Stimulated activated CD4-positive, alpha-beta T cell treated with anti-CD3 and anti-CD28 coated beads, Interleukin-4, amount 100 ng/mL, for 1 hour (primary cell): ENCODE measurements at places on chromosomes 6 and 20.

- no peak for DNase-seq
These were observed 20.4 kb downstream of the ZC3H12D start for GRCh38 chr6:149464411-149464810.

DNA sequence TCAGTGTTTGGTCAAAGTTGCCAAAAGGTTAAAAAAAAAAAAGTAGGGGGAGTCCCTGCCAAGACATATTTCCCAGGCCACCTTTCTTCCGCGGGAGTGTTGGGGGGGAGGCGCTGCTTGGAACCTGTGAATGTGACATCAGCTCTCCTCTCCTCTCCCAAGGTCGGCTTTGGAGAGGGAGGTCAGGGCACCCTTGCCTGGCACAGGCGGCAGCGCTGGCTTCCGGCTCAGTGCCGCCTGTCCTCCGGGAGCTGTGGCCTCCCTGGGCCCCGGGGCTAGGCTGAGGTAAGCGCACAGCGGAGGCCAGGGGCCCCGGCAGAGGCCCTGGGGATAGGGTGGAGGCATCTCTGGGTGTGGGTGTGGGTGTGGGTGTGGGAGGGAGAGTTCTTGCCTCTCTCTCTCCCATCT, 1.9 kb upstream of the EDN1 start:
- DNase-seq = no peak

DNA sequence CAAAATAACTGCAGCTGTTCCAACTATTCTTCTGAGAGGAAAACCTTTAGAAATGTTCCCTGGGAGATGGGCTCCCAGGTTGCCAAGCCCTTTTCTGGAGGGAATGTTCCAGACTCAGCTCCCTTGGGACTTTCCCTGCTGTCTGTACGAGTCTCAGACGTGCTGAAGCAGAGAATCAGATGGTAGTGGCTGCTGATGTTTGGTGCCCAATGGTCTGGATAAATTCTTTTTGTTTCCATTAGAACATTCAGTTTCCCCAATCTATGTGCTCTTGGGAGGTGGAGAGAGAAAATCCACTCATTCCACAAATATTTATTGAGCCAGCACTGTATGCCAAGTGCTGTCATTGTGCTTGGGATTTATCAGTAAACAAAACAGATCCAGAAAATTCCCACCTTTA, 40.0 kb downstream of the SNHG17 start:
- no peak for DNase-seq

GRCh38 chr6:154127657-154128056, 88.6 kb downstream of the OPRM1 start:
- DNase-seq = no peak

DNA sequence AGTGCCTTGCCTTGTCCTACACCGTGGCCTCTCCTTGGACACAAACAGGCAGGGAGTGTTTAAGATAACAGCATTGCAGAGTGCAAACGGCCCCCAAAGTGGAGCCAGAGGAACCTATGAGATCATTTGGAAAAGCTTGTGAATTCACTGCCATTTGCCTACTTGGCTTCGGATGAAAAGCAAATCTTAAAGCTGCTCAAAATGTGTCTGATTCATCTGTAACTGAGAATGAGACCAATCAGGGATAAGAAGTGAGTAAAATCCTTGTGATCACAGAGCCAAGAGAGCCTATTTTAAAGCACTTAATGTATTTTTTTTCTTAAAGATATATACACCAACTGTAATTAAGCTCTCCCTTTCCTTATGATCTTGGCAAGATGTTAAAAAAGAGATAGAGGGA, 65.7 kb upstream of the BACH2 start:
- DNase-seq = no peak

DNA sequence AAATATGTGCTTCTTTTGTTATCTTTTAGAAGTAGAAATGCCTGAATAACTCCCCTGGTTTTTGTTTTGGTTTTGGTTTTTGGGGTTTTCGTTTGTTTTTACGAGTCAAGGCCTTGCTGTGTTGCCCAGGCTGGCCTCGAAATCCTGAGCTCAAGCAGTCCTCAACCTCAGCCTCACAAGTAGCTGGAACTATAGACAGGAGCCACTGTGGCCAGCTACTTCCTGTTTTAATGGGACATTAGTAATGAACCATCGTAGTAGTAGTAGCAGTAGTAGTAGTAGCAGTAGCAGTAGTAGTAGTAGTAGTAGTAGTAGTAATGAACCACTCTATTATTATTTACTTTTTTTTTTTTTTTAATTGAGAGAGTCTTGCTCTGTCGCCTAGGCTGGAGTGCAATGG, 66.0 kb downstream of the UBR2 start:
- no peak for DNase-seq

GRCh38 chr20:36881888-36882287, 6.0 kb downstream of the TLDC2 start:
- DNase-seq = no peak

DNA sequence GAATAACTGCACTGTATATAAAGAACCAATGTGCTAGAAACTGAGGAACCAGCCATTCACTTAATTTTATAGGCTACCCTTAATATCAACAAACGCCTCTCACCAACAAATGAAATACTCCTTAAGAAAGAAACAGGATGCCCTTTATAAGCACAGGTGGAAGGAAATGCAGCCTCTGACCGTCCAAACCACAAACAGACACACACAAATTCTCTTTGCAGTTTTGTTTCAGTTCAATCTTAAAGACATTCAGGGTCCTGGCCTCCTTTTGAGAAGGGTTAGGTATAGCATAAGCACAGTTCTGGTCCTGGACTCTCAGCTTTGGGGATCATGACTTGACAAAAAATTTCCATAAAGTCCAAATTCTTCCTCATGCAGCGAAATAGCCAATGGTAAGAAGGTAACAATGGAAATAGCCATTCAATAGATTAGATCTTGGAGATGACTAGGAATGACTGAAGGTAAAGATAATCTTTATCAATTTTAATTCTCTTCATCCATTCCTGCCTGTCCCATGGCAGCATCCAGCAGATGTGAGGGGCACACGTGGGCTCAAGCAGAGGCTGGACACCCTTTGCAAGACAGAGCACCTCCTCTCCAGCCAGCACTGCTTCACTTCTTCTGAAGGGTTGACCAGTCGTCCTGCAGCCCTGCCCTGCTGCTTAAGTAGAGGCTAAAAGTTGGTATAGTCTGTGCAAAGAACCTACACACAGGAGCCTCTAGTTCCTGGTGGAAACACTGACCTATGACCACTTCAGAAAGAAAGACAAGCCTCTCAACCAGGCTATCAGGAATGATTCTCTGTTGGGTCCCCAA, 123.9 kb downstream of the CD83 start:
- no peak for DNase-seq

GRCh38 chr6:70281923-70282311, 21.0 kb downstream of the COL9A1 start:
- no peak for DNase-seq

- no peak for DNase-seq
These were observed 23.0 kb upstream of the MYLIP start for GRCh38 chr6:16105854-16106253.

DNA sequence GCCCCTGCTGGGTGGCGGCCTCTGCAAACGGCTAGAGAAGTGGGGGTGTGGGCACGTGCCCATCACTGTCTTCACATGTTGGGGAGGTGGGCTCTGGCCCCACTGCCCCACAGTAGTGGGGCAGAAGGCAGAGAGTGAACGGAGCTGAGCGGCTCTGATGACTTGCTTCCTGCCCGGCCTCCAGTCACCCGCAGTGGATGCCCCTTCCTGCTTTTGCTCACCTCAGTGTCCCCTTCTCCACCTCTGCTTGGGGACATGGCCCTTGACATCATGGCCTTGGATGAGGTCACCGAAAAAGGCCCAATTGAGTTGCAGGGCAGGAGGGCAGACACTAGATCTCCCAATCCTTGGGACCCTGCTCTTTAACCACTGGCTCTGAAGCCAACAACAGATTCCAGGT, 40.1 kb downstream of the KCNK5 start:
- no peak for DNase-seq

- DNase-seq = no peak
These were observed 25.1 kb upstream of the CCR6 start for GRCh38 chr6:167097770-167098169.

DNA sequence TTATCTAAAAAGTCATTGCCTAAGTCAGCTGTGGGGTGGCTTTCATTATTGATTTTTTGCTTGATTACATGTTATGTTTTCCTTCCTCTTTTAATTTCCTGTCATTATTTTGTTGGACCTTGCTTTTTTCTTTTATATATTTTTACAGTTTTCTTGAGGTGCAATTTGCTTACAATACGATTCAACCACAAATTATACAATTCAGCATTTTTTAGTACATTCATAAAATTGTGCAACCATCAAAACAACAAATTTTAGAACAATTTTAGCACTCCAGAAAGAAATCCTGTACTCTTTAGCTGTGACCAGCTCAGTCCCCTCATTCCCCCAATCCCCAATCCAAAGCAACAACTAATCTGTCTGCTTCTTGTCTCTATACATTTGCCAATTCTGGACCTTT, 608.9 kb downstream of the C6orf118 start:
- DNase-seq = no peak

- DNase-seq = no peak
These were observed 20.6 kb upstream of the ARHGAP18 start for GRCh38 chr6:129730477-129731165.

DNA sequence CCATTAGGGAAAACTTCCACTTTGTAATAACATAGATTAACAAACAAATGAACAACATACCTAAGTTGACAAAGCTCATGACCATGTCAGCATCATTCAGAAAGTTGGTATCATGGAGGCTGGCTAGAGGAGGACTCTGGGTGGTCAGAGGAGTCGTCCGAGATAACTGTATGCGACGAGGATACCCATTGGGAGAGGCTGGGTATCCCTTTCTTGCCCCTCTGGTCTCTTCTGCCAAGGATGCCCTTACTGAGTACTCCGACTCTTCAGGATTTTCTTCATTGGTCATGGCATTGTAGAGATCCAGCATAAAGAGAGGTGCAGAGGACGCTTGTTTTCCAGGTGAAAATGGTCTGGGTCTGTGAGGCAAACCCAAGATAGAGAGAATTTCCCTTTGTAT, 1.1 kb downstream of the BMP5 start:
- DNase-seq = no peak

GRCh38 chr6:88670369-88670768, 293.0 kb downstream of the RNGTT start:
- no peak for DNase-seq

GRCh38 chr20:610130-611046, at the start of gene TCF15:
Gene TCF15, minus strand, starts transcription at chr20:610309. Its CDS starts 72 bp downstream, at chr20:610237.
- peak; percentile 24 for DNase-seq

GRCh38 chr20:46394872-46395760, 11.3 kb downstream of the ELMO2 start:
- no peak for DNase-seq

DNA sequence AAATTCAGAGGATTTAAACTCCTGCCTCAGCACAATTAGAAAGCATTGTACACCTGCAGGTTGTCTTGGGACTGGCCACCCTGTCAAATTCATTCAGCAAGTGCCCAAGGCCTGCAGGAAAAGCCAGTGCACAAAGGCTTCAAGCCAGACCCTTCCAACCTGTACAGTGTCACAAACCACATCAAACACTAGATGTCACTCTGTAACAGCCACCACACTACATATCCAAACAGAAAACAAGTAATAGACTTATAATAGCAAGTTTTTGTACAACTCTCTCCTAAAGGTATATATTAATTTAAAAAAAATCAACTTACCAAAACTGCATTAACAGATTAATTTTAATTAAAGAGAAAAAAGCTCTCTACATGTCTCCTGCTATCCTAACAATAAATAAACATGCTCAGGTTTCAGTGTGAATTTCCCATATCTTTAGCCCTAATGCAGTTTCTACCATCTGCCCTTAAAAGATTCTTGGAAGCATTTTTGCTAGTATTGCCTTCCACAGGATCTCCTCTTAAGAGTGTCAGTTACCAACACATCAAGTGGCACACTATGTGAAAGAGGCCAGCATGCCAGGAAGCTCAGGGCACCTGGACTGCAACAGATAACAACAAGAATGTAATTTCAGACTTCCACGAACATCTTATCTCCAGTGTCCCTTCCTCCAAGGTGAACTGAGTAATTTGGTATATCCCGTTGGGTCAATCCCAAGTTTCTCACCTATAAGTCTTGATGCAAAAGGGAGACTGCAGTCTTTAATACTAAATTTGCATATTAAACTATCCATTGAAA, 47.5 kb downstream of the RALGAPA2 start:
- DNase-seq = no peak

DNA sequence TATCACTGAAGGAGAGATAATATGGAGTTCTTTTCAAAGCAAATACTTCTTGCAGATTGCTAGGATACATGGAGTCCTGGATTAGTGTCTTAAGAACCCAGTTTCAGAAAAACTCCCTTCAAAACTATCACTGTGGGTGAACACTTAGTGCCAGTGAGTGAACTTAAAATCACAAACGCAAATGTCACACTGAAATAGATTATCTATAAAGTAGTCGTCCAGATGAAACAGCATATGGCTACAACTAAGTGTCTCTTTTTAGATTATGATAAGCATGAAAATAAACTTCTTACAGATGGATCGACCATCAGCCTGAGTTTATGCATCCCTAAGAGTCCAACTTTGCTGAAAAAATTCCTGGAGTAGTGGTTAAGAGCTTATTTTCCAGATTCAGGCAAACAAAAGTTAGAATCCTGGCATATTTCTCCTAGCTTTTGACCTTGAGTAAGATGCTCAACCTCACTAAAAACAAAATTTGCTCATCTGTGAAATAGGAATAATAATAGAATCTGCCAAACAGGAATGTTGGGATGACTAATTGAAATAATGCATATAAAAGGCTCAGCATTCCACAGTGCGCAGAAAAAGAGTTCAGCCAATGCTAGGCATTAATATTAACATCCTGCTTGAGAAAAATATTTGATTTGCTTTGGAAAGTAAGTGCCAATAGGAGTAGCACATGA, 70.4 kb downstream of the DOK5 start:
- no peak for DNase-seq

DNA sequence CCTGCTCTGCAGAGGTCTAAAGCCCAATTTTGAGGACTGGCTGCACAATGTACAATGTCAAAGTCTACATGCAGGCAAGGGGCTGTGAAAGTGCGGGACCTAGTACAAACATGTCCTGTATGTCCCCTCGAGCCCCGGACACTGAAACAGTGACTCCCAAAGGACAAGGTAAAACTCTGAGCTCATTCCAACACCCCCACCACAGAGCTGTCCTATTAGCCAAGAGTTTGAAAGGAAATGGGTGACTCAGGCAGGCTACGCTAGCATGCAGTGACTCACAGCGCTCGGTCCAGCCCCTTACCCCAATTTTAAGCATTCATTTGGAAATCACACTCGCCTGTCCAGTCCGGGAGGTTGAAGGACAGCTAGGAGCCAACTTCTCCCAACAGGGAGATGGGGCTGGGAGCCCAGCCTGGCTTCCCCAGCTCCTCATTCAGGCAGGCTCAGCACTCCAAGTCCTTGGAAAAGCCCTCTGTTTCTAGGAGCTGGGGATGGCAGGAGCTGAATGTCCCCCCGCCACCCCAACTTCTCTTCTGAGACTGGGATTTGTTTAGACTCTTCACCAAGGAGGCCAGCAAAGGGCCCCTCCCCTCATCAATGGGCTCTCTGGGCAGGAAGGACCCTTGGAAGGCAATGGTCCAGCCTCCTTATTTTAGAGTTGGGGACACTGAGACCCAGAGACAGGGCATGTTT, 3.9 kb downstream of the SDC4 start:
- no peak for DNase-seq
